ENCODE measurements at places on chromosomes 2 and 18.

DNA sequence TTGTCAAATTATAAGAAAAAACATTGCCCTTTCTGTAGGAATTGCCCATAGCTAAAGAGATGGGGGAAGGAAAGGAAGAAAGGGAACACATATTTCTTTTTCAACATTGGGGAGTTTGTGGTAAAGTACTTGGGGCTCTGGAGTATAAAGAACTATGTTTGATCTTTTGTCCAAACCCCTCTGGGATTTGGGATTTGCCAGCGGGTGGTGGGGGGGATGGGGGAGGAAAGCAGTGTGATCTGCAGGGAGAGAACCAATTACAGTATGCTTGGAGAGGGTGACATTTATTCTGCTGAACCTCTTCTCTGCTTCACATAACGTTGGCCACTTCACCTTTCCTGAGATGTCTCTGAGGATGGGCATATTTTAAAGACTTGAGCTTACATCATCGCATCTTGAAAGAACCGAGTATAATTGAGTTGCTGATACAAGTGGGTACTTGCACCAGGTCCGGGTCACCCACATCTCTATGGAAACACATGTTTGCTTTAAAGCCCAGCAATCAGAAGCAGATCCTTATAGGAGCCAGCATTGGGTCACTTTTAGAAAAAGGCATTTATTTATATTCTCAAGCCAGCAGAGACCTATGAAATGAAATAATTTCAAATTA, 73.1 kb downstream of the SPATS2L start:
- no peak for DNase-seq

DNA sequence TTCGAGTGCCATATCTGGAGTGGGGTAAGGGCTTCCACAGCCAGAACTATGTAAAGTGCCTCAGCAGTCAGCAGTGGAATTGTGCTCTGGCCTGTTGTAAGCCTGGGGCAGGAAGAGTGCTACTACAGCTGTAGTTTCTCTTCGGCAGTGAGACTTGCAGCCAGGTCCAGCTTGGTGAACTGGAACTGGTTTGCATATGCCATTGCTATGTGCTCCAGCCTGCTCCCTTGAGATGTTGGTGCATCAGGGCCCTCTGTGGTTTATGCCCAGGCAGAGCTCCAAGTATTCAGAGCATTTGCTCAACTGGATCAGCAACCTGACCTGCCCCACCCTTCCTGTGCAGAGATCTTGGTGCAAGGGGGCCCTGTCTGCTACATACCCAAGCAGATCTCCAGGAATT, 47.8 kb downstream of the ZNF804A start:
- DNase-seq, result no peak

DNA sequence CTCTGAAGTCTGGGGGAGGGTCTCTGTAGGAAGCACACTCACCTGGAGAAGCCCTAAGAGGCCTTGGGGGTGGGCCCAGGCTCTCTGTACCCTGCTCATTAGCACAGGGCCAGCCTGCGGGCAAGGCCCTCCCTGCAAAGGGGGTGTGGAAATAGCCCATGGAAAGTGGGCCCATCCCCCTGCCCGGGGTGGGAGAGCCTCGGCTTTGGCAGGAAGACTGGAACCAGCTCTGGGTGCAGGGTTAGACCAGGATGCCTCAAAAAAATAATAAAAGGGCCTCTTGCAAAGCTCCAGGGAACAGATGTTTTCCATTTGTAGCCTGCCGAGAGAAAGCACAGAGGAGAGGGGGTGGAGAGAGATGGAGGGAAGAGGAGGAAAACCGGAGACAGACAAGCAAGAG, 98.7 kb downstream of the STPG4 start:
- DNase-seq, result no peak

DNA sequence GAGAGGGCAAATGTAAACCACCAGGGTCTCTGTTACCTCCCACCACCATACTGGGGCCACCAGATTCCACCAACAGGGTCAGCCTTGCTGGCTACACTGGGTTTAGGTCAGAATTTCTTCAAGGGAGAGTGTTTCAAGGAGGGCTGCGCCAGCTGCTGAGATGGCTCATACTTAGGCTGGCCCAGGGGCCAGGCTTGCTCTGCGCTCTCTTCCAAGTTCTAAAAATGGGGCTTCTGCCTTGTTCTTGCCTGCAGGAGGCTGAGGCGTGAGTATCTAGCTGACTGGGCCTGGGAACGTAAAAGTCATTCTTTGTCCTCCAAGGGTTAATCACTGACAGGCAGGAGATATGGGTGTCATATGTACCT, 28.1 kb downstream of the MRPL33 start:
- no peak for DNase-seq

DNA sequence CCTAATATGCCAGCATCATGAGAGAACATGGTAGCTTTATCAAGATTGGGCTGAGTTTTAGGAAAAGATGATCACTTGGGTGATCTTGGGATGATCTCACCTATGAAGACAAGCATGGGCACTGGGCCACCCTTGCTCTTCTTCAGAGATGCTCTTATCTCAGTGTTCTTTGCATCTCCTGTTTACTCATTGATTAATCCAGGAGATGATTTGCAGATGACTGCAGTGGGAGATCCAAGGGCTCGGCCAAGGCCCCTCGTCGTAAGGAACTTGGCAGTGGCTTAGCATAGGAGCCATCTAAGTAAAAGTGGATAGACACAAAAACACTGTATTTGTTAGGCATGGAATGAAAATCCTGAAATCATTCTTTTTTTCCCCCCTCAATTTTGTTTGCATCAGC, 228.4 kb downstream of the FHOD3 start:
- DNase-seq, result no peak

- no peak for DNase-seq
Observed at GRCh38 chr2:178401994-178402437, 49.0 kb downstream of the PRKRA start.

All from NCI-H510A (cell line).